Stimulated activated CD4-positive, alpha-beta T cell treated with anti-CD3 and anti-CD28 coated beads, TNF-alpha, amount 100 ng/mL, for 4 hours (primary cell): ENCODE measurements at places on chromosomes 4 and X.

DNA sequence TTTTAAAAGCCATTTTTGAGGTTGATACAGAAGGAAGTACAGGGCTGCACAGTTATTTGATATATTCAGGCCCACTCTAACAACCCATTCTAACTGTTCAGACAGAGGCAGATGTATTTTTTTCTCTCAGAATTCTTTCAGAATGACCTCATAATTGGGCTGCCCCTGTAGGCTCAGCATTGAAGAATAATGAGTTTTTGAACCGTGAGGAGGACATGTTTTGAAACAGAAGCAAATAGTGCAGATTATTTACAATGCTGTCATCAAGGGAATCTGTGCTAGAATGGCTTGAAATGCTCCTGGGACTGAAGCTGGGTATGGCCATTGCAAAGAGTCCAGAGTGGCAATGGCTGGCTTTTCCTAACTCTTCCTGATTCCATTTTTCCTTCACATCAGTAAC lies 158.1 kb downstream of the SOX3 start:
- no peak for DNase-seq

DNA sequence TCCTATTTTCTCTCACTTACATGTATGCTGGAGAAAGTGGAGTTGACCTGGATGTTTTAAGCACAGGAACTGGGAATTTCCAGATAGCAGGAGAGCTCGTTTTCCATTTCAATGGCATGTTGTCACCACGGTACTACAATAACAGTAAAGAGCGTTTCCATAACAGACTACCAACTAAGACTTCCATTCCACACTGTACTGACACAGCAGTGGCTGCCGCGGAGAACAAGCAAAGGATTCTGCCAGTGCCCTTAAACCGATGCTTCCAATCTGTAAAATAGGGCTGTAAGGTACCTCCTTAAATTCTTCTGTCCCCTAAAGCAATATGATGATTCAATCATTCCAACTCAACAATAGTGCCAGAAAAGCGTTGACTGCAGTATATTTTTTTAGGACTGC lies 143.9 kb downstream of the KLHL13 start:
- DNase-seq = no peak

GRCh38 chr4:140876615-140877364 lies 120.6 kb upstream of the TBC1D9 start:
- DNase-seq = no peak

DNA sequence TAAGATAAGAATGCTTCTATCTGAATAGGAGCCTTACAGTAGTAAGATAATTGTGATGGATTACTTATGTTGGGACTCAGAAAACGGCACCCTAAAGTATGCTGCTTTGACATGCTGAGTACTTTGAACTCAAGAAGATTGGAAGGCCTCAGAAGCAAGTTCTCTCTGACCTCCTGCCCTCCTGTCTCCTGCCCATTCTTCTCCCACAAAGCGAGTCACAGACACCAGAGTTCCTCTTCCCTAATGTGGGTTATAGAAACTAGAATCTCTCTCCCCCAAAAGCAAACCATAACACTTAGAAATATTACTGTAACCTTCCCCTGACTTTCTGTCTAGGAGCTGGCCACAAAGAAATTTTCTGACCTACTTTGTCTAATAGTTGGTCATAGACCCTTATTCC lies 76.5 kb downstream of the DDIT4L start:
- DNase-seq = no peak

GRCh38 chr4:156661555-156661954 lies 310.0 kb downstream of the PDGFC start:
- DNase-seq = no peak

DNA sequence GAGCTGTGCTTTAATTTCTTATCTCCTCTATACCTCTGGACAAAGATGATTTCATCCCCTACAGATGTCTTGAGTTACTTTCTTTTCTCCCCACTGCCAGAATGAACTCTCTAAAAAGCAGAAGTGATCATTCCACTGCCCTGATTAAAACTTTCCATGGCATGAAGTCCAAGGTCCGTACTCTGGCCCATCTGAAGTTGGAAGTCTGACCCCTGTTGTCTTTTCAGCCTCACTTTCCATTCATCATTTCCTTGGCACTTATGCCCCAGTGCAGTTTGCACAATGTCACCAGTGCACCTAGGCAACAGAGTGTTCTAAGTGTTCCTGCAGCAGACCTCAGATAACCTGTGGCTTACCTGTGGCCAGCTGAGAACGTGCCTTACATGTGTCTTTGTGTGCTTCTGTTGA lies 242.4 kb downstream of the FRAS1 start:
- DNase-seq = no peak

- DNase-seq = no peak
These were observed 467.9 kb downstream of the PCDH11X start for GRCh38 chrX:92247076-92247475.

- no peak for DNase-seq
These were observed 239.7 kb upstream of the GATB start for GRCh38 chr4:152000518-152000917.

GRCh38 chr4:52729586-52729985 lies 21.6 kb downstream of the ERVMER34-1 start:
- no peak for DNase-seq

GRCh38 chr4:101042847-101043246 lies 304.5 kb downstream of the PPP3CA start:
- DNase-seq = no peak

DNA sequence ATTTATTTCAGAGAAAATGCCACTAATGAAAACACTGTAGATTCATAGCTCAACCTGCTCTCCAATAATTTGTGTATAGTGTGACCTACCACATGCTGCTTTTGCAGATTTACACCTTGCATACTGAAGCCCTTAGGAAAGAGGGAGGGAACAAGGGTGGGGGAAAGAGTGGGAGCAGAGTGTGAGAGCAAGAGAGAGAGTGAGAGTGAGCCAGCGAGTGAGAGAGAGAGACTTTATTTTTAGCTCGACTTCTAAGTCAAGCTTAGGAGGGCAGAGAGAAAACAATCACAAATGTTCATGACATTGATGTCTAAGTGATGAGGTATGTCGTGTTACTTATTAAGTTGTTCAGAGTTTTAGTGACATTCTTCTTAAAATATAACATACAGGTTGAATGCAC lies 112.5 kb upstream of the HAND2 start:
- DNase-seq = no peak

DNA sequence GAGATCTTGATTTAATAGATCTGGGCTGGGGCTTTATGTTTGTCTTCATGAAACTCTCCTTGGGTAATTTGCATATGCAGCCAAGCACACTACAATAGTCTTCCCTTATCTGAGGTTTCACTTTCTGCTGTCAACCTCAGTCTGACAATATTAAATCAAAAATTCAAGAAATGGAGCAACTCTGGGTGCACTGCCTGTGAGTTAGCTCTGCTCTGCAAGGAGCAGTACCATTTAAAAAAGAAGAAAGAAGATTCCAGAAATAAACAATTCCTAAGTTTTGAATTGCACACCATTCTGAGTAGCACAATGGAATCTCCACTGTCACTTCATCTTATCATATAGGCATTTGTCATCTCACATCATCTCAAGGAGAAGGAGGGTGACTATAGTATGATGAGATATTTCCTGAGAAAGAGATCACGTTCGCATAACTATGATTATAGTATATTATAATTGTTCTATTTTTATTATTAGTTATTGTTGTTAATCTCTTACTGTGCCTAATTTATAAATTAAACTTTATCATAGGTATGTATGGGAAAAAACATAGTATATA lies 9.4 kb downstream of the FNIP2 start:
- DNase-seq = no peak

- DNase-seq = no peak
These were observed 129.5 kb upstream of the KLF3 start for GRCh38 chr4:38534344-38535045.

- DNase-seq = no peak
These were observed 68.4 kb downstream of the MAOB start for GRCh38 chrX:43813898-43814297.

GRCh38 chr4:150108691-150109090 lies 30.4 kb downstream of the DCLK2 start:
- no peak for DNase-seq

DNA sequence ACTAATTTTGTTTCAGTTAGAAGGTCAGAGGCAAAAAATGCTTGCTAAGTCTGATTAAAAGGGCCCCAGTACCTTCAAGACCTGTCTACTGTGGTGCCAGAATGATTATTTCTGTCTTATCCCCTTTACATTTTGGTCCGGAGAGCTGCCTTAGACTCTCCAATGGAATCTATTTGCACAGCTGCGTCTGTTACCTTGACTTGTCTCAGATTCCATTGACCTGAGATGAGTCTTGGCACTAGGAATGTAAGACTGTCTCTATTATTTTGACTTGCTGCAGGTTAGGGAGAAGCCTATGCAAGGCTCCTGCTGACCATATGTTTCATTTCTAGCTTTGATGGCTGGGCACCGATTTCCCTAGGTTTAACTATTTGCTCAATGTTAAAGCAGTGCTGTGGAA lies 457.6 kb downstream of the KCTD8 start:
- DNase-seq = no peak

- DNase-seq = no peak
These were observed 101.9 kb downstream of the QRFPR start for GRCh38 chr4:121278811-121279368.

DNA sequence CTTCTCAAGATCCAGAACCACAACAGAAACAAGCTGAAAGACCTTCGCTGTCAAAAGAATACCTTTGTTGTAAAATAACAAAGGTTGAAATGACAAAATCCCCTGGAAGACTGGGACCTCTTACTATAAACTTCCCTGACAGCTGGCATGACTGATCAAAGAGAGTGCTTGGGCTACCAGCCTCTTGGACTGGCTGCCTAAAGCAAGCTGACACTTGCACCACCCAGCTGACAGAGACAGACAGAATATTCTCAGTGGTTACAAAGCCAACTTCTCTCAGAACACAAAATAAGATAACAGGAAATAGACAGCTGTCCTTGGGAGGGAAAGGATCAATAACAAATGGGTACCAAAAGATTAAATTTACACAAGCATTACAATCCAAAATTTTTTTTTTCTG lies 241.7 kb upstream of the SPOCK3 start:
- no peak for DNase-seq

- DNase-seq = no peak
These were observed 46.5 kb downstream of the TMA16 start for GRCh38 chr4:163540977-163541376.

- DNase-seq = no peak
These were observed 56.5 kb downstream of the NCAPG start for GRCh38 chr4:17867276-17867675.

DNA sequence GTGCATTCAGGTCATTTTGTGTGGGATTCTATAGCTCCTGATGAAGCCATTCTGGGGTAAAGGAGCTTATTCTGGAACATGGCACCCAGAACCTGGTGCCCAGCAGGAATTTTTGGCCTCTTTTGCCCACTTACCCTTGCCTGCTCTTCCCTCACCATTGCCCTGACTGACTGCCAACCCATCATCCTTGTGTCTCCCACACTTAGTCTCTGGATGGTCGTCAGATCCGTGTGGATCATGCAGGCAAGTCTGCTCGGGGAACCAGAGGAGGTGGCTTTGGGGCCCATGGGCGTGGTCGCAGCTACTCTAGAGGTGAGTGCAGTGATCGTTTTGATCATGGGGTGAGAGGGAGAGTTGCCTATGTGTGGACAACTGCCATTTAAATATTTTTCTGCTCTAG lies 1.8 kb downstream of the RBM3 start:
- no peak for DNase-seq

DNA sequence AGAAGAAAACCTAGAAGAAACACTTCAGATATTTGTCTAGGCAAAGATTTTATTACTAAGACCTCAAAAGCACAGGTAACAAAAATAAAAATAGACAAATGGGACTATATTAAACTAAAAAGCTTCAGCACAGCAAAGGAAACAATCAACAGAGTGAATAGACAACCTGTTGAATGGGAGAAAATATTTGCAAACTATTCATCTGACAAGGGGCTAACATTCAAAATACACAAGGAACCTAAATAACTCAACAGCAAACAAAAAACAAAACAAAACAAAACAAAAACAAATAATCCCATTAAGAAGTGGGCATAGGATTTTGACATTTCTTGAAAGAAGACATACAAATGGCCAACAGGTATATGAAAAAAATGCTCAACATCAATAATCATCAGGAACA lies 192.7 kb upstream of the ZCCHC13 start:
- DNase-seq = no peak

DNA sequence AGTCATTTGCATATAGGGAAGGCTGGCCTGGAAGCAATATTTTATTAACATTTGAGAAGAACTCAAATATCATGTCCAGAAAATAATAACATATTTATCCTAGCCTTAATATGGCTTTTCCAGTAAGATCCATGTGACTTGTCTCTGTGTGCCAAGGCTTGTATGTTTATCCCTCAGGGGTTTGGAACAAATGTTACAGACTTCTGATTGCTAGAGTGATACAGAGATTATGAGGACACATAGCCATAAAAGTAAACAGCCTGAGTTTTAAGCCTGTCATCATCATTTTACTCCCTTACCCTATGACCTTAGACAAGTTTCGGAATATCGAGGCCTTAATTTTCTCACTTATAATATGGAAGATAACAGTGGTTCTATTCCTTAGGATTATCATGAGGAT lies 338.1 kb downstream of the GPAT3 start:
- DNase-seq = no peak

DNA sequence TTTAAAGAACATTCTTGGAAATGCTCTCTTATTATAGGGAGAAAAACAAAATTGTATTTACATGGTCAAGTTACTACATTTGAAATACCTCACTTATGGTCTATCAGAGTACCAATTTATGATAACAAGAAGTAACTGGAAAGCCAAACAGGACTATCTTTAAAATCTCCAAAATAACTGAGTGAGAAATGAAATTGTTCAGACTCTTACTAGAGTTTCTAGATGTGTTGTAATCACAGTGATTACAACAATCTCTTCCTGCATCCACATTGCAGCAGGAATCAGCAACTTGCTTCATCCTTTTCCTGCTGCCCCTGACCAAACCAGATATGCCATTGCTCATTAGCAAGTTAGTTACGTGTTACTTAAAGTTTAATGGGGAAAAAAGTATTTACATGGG lies 245.2 kb upstream of the SMIM31 start:
- no peak for DNase-seq

DNA sequence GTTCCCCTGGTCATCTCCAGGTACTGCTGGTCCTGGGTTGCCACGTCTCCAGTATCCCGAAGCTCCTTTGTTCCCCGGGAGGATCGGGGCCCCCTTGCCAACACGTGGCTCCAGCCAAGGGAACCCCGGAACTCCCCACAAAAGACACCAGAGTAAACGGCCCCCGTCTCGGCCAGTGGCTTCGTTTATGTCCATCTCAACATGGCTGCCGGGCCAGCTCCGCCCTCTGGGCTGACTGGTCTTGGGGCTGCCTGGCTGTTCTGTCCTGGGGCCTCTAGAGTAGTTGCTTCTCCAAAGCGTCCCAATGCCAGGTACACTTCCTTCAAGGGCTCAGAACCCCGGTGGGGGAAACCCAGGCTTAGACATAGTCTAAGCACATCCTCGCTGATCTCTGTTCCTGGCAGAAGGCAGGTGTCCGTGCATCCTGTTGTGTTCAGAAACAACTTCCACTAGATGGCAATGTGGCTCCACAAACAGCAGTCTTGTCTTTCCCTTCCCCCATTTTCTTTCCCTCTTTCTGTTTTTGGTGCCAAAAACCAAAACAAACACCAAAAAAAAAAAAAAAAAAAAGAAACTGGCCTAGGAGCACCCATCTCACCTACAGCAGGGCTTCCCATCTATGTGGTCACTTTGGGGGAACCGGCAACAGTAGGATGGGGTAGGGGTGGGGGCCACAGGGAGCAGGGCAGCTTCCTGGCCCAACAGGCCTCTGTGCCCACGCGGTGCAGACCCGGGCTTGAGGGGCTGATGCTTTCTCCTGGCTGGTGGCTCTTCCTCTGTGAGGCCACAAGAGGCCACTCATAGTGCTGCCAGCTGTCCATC lies 35.3 kb downstream of the NBDY start:
- no peak for DNase-seq
